ENCODE measurements at places on chromosomes 3 and 15.

GRCh38 chr3:174869448-174869847, 10.3 kb downstream of the NAALADL2 start:
- DNase-seq, result no peak

DNA sequence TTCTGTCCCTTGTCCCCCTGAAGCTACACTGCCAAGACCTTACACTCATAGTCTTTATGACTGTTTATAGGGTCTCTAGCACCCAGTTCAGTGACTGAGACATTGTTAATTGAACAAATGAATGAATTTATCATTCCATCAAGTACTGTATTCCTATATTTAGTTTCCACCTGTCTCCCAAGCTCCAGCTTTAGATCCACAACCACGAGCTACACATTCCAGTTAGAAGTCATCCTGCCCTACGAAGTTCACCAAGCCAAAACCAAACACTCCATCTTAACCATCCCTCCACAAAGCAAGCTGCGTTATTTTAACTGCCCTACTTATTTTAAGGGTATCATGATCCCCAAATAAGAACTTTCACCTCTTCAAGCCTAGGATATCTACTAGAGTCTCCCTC, 31.3 kb downstream of the TNIK start:
- no peak for DNase-seq

DNA sequence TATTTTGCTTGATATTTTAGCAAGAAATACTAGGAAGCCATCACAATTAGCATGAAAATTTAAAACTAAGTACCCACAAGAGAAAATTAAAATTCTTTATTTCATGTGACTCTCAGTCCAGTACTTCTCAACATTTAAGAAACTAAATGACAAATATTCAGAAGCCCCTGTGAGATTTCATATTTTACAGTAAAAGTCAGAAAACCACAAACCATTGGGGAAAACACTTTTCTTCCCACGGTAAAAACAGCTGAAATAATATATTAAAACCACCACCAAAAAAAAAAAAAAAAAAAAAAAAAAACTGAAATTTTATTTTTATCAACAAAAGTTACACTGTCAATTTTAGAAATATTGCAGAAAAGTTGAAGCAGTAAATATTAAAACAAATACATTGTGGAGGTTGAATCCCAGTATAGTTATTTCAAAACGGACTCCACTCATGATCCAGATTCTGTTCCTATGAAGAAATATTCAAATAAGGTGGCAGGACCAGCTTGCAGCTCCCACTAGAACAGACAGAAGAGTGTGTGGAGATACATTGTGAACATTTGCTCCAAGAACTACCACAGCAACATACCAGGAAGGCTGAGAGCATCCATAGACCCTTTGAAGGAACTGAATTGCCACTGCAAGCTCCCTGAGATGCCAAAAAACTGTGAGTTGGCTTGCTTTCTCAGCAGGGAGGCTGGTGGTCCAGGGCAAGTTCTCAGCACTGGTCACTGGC, 308.2 kb downstream of the CTNNB1 start:
- no peak for DNase-seq

- DNase-seq, result no peak
Measured at GRCh38 chr3:123819949-123820348, 64.2 kb downstream of the MYLK start.

- DNase-seq, result no peak
Measured at GRCh38 chr3:13028010-13028821, 45.0 kb downstream of the IQSEC1 start.

All from EH (cell line).